Left colon (tissue), 2 donors: ENCODE measurements at places on chromosomes 5 and 9.

GRCh38 chr9:113247640-113248039 lies 26.3 kb downstream of the SLC31A1 start:
- DNase-seq: no peak

- no peak for DNase-seq
These were observed 57.4 kb downstream of the OR2K2 start for GRCh38 chr9:111272581-111272980.

- DNase-seq: no peak
These were observed 1.7 kb downstream of the NELFB start for GRCh38 chr9:137256856-137257255.

DNA sequence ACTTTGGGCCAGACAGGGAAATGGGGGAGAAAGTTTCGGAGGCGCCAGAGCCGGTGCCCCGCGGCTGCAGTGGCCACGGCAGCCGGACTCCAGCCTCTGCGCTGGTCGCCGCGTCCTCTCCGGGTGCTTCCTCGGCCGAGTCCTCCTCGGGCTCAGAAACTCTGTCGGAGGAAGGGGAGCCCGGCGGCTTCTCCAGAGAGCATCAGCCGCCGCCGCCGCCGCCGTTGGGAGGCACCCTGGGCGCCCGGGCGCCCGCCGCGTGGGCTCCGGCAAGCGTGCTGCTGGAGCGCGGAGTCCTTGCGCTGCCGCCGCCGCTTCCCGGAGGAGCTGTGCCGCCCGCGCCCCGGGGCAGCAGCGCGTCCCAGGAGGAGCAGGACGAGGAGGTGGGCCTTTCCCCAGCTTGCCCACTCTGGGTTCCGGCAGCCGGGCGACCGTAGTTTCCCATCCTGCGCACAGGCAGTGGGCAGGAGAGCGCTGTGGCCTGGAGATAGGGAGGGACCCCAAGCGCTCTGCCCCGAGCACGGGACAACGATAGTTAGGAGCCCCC lies 516 bp downstream of the MAST4 start:
- DNase-seq: no peak

DNA sequence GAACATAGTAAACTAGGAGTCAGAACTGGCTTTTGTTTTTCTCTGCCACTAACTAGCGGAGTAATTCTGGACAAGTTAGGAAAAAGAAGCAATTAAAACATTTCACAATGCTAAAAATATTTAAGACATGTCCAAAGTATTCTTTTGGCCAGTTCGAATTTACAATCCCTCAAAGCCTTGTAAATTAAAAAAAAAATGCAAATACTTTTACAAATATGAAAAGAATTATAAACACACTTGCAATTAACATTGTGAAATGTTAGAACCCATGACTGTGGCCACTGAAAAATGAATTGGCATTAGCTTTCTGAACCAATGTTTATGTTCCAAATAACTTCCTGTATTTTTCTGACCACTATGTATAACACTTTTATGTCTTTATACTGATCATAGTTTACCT lies 2.2 kb downstream of the RAD1 start:
- DNase-seq: no peak
